Endodermal cell (in vitro differentiated cells): ENCODE measurements at places on chromosomes 13 and 19. TPM values are rescaled to one million over a fixed set of nuclear protein-coding genes. Genes with fewer than 3 reads are reported as not detected.
A peak's percentile ranks its signal among the peaks of the same experiment; 100 is the strongest.

DNA sequence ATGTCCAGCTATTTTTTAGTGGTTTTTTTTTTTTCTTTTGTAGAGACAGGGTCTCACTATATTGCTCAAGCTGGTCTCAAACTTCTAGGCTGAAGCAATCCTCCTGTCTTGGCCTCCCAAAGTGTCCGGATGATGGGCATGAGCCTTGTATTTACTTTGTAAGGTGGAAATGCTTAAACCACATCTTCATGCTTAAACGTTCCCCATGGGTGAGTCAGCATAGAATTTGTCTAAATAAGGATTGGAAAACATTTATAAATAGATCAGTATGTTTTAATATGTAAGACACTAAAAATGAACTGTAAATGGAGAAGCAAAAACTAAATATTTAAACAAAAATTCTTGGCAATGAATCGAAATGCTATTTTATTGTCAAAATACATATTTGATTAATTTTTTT lies 698.0 kb downstream of the PCDH9 start:
- DNase-seq = no peak

DNA sequence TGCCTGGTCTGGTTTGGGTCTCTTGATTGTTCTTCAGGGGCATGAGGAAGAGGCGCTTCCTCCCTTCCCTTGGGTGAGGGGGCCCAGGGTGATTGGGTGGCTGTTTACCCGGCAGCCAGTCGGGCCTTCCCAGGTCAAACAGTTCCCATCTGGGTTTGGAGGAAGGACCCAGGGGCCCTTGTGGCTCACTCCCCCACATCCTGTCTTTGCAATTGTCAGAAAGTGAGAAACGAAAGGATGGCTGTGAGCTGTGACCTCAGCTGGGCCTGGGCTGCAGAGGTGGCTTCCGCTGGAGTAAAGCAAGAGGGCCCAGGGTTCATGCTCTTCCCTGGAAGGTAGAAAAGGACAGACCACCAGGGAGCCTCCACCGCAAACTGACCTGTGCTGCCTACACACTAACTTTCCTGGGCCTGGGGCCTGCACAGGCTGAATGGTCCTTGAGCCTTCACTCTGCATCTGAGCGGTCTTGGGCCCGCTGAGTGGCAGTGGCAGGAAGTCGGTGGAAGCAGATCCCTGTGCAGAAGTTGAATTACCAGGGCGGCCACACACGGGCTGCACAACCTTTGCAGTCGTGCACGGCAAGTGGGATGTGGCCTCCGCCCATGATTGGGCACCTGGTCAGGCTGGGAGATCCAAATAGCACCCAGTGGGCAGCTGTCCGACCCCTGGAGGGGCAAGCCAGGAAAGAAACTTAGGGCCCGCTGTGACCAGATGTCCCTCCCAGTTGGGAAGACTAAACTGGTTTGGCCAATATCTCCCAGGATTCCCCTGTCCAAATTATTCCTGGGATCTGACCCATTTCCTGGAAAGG lies 5.3 kb upstream of the CD79A start:
- DNase-seq = peak; percentile 74

DNA sequence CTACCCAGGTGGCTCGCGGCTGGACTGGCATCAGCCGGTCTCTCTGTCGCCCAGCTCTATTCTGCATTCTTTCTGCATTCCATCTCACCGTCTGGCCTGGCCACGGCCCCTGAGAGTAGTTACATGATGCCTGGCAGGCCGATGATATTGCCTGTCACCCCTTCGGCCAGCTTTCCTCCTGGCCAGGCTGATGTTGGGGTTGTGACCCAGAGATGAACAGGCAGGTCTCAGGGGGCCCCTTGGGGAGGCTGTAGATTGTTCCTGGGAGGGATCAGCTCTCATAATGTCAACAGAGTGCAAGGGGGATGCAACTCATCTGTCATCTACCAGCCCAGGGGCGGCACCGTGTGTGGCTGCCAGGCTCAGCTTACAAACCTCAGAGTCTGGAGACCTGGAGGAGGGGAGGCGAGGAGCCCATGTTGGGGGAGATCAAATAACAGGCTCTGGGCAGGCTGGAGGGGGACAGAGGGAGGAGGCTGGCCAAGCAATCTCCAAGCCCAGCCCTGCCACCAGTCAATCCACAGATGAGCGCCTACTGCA lies 13.6 kb upstream of the FBXO17 start:
- DNase-seq = peak; percentile 75

GRCh38 chr13:26424181-26424580 lies 133.3 kb upstream of the WASF3 start:
- DNase-seq = no peak

GRCh38 chr19:7873304-7874075 lies 700 bp downstream of the PRR36 start:
- DNase-seq = peak; percentile 67

DNA sequence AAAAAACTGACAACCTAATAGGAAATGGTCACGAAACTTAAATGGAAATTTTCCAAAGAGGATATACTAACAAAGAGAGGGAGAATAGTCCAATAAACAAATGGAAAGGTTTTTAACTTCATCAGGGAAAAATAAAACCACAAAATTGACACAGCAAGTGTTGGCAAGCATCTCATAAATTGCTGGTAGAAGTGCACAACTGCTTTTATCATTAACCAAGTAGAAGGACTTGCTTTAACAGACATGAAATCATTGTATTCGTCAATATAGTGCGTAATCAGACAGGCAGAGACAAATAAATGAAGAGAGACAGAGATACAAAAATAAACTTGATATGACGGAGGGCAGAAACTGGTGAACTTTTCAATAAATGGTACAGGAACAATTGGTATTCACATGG lies 7.4 kb downstream of the TGDS start:
- no peak for DNase-seq

GRCh38 chr19:49683814-49684250 lies 5.6 kb upstream of the ADM5 start:
- no peak for DNase-seq

GRCh38 chr19:1512671-1513498 lies at the start of gene ADAMTSL5:
TSS of gene ADAMTSL5 (minus strand) at chr19:1513019. CDS start at chr19:1510943, 2,076 bp downstream.
- DNase-seq = peak; percentile 78

DNA sequence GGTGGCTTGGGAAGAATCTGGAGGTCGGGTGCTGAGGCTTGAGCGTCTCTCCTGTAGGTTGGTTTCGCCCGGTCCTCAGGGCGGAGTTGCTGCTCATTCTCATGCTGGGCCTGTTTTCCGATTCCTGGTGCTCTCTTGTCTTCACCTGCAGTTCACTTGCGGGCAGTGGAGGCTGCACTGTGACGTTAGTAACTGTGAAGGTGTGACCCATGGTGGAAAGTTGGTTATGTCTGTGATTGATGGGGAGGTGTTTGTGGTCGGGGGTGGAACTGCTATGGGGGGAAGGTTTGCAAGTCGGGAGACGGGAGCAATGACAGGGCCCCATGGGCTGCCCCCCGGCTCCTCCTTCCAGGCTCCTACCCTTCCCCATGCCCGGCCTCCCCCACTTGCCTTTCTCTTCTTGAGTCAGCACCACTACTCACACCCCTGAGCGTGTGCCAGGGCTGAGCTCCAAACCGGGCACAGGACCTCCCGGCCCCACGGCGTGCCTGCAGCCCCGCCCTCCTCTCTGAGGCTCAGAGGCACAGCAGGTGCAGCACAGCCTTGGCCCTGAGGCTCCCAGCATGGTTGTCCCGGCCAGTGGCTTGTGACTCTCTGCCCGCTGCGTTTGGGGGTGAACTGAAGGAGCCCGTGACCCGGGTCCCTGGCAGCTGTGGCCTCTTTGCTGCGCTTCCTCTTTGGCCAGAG lies 79.1 kb downstream of the ATP11A start:
- no peak for DNase-seq

The ZNF66 gene
- total RNA-seq = 18.9 to 50.9 TPM (median 48.9 TPM) in 3 replicates

The GZMM gene
- 0.42 to 1.3 TPM (median 0.51 TPM) in 3 replicates for total RNA-seq

The DCLK1 gene
- 2.2 to 3.0 TPM (median 2.5 TPM) in 3 replicates for total RNA-seq

The ZNF177 gene
- total RNA-seq = 4.7 to 10.6 TPM (median 7.6 TPM) in 3 replicates

The MBD3L3 gene
- total RNA-seq = not detected in 3 replicates
